ENCODE measurements at places on chromosomes 3 and 15.
A peak's percentile ranks its signal among the peaks of the same experiment; 100 is the strongest.

GRCh38 chr3:142459096-142459495, 11.3 kb upstream of the XRN1 start:
- DNase-seq, result peak; percentile 11

GRCh38 chr15:35064576-35065190, 20.4 kb downstream of the NANOGP8 start:
- no peak for DNase-seq

DNA sequence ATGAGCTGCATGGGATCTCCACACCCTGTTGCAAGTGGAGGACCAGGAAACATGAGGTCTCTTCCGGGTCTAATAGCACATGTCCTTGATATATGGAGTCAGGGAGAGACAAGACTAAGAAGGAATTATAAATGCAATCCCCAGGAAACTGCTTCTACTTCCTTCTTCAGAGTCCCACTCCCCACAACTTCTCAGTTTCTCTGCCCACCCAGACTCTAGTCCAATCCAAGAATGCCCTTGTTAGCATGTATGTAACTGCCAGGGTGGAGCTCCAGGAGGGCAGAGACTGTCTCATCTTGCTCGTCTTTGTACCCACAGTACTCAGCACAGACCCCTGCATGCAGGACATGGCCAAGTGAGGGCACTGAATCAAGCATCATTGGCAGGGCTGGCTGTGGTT, 8.3 kb downstream of the DAPK2 start:
- DNase-seq, result no peak

- DNase-seq, result no peak
These were observed 1.1 kb downstream of the SAMMSON start for GRCh38 chr3:70000563-70001081.

DNA sequence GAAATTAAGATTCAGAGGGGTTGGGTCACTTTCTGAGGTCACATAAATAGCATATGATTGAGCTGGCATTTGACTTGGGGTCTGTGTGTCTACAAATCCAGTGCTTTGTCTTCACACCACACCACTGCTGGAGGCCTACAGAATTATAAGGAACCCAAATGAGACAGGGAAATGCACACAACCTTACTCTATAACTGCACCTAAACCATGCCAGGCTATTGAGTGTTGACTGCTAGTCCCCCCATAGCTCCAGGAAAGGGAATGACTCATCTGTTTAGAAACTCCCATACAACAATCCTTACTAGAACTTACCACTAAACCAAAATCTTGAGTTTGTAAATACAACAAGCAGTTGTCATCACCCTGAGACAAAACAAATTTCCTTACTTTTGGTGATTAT, 16.9 kb upstream of the TSC22D2 start:
- no peak for DNase-seq

GRCh38 chr3:16425398-16426028, 88.0 kb downstream of the RFTN1 start:
- no peak for DNase-seq

GRCh38 chr15:73286311-73286710, 82.4 kb downstream of the HCN4 start:
- DNase-seq, result peak; percentile 6

GRCh38 chr3:25540273-25540672, 112.2 kb downstream of the RARB start:
- DNase-seq, result no peak

DNA sequence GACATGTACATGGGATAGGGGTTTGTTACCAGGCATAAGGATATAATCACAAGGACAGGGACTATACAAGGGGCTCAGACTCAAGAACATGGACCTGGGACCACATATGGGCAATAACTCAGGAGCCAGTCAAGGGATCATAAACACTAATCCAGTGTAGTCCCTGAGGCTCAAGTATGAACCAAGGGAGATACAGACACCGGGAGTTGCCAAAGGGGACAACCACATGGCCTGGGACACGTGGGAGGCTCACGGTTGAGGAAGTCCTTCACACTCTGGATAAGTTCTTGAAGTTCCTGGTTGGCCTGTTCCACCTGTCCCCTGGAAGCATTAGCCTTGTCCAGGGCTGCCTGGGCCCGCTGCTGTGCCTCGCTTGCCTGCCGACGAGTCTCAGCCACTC, 1.8 kb upstream of the USP19 start:
- no peak for DNase-seq

DNA sequence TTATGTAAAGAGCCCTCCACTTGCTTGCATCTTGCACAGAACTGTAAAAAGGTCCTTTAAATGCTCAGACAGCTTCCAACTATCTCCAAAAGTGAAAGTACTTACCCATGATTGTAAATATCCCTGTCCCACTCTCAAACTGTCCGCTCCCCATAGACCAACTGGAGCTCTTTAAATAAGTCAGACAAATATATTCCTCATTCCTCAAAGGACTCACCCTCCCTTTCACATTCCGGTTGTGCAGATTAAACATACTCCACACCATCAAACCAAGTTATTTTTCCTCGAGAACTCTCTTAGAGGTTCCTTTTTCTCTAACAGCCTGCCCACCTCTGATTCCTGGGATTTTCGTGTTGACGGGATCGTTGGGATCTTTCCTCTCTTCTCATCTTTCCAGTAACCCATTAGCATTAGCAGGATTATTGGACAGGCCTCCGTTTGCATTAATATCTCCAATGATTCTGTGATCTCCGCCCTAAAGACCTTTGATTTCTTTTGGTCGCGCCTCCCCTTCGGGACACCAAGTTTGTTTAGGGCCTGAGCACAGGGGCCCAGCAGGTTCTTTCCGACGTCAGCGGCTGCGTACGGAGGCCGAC, 763 bp downstream of the GOLGB1 start:
- peak; percentile 6 for DNase-seq

GRCh38 chr3:187062526-187063177, 76.6 kb downstream of the RPL39L start:
- DNase-seq, result peak; percentile 44

Data from brain microvascular endothelial cell (primary cell).